ENCODE measurements at places on chromosomes 7 and 10. TPM values are rescaled to one million over a fixed set of nuclear protein-coding genes. Genes with fewer than 3 reads are reported as not detected.

GRCh38 chr10:69896606-69897231 is 95.0 kb downstream of the COL13A1 start:
- DNase-seq, result no peak

DNA sequence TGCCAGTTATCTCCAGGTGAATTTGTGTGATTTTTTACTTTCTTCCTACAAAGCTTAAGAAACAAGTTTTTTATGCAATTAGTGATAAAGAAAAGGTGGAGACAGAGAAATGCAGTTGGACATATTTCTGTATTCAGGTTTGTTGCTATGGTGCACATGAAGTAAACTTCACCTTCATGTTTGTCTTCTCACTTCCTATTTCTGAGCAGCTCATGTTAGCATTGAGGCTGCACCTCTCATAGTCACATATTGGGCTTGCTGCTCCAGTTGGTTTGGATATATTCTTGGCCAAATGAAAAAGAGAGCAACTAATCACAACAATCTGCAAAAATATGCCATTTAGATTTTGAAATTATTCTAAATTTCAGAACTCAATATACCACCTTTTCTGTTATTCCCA is 475.6 kb upstream of the ZWINT start:
- no peak for DNase-seq

GRCh38 chr10:132855889-132856288 is 69.9 kb upstream of the NKX6-2 start:
- DNase-seq, result no peak

DNA sequence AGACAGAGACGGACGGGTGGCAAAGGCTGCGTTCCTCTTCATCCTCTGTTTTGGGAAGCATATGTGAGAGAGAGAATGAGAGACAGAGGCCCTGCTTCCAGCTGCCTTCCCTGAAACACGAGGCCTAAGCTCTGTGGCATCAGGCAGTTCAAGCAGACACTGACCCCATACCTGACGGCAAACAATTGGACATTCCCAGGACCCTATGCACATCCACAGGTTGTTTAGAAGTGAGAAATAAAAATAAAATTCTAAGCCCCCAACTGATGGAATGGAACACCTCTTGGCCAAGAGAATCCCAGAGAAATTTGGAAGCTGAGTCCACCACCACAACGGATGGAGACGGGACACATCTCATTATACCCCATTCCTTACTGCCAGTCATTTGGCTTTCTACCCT is 105.3 kb downstream of the CPXM2 start:
- no peak for DNase-seq

The GNG11 gene
- 302 TPM for total RNA-seq

Measured in glomerular endothelial cell (primary cell).